CD4-positive, alpha-beta T cell treated with Interleukin-6 for 4 hours (primary cell): ENCODE measurements at places on chromosomes 4 and X.

DNA sequence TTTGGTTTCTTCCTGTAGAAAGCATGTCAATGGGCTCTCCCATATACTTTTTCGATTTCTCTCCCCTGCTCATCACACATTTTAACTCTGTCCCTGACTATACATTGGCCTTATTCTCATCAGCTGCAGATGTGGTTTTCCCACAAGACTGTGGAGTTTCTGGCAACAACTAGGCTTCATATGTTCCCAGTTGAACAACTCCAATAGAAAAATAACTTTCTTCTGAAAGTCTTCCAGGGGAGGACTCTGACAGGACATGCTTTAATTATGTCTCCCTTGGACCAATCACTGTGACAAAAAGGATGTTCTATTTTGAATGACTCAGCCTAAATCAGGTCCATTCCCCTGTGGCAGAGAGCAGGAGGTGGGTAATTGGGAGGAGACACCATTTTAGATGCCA, 28.1 kb downstream of the SPANXC start:
- no peak for DNase-seq

DNA sequence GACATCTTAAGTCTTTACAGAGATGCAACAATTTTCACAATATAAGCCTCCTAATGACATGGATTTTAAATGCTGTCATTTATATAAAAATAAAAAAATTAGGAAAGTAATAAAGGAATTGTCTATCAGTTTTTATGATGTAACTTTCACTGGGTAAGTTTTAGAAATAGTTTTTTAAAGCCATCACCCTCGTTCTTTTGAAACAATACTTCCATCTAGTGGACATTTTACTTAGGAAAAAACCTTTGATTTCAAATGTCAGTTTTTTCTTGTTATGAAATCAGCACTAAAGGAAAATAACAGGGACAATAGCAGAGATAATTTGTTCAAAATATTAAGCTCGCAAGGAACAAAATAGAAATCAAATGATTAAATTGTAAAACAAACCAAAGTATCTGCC, 24.3 kb upstream of the NDNF start:
- DNase-seq, result no peak

- no peak for DNase-seq
Observed at GRCh38 chr4:169246279-169246678, 24.5 kb downstream of the SH3RF1 start.

DNA sequence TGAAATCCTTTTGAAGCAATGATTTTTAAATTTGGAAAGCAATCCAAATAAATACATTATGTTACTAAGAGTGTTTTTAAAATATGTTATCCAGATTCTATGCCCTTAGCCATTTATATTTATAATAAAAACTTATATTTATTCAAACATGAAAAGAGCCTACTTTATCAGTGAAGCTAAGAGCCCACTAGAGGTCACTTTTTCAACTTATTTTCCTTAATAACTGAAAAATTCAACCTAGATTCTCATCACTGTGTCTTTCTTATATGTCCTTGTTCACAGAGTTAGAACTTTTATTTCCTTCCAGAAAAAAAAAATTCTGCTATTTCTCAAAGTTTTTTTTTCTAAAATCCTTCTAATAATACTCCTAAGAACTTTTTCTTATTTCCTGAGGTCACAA, 23.9 kb downstream of the PRDM8 start:
- no peak for DNase-seq

GRCh38 chr4:74410272-74410671, 34.7 kb upstream of the AREG start:
- DNase-seq, result no peak
